Renal cortical epithelial cell (primary cell): ENCODE measurements at places on chromosomes 2 and 18.

DNA sequence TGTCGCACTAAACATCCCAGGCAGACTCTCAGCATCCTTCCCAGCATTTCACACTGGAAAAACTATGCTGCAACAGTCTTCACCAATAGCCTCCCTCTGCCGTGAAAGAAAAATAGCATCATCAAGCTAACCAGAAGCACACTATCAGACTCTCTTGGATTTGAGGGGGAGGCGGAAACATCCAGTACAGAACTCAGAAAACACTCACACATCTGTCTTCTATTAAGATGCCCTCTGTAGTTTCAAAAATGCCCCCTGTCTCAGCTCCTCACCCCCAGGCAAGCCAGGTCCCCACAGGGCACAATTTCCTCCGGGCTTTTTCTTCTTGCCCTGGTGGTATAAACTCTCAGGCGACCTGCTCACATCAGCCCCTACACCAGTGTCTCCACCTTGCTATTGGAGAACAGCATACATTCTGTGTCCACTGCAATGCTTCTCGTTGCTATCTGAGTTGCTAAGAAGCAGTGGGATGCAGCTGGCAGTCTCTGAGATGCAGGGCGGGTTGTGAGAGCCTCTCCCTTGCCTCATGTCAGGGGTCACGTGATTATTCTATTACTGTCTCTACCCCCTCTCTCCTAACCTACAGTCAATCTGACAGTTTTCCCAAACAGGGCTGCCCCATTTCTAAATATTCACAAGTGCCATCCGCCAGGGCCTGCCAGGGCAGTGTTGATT is 189.9 kb downstream of the INO80D start:
- DNase-seq: no peak

DNA sequence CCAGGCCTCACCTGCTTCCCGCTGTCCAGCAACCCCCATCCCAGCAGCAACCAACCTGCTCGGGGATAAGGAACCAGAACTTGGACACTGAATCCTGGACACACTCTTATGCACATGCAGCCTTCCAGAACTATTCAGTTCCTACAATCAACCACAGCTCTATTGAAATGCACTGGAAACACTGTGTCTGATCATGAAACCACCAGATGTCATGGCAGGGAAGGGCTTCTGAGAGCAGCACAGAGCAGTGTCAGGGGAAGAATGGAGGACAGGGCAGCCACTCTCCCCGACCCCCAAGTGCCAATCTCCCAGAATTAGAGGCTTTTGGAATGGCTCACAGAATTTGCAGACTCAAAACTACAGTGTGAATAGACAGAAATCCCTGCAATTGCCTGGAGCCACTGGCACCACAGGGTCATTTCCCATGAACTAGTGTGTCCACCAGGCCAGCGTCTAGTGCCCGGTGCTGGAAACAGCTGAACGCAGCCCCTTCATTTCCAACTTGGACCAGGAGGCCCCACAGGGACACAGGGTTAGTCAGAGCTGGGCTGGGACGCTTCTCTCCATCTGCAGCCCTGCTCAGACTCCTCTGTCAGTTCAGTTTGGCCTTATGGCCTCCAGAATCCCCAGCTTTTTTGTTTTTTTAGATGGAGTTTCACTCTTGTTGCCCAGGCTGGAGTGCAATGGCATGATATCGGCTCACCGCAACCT is 25.5 kb downstream of the MRPL35 start:
- no peak for DNase-seq

DNA sequence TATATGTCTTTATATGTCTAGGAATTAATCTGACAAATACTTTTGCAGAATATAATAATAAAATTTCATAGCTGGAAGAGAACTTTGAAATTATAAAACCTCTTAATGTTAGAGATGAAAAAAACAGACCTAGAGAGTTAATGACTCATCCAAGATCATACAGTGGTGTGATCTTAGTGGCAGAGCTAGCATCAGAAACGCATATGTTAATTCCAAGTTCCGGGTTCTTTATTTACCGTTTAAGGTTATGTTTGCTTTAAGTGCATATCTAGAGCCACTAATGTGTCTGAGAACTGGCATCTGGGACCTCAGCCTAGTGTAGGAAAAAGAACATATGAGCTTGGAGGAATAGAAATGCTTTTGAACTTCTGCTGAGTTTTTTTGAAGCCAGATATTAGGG is 24.3 kb downstream of the CERS6 start:
- DNase-seq: no peak

DNA sequence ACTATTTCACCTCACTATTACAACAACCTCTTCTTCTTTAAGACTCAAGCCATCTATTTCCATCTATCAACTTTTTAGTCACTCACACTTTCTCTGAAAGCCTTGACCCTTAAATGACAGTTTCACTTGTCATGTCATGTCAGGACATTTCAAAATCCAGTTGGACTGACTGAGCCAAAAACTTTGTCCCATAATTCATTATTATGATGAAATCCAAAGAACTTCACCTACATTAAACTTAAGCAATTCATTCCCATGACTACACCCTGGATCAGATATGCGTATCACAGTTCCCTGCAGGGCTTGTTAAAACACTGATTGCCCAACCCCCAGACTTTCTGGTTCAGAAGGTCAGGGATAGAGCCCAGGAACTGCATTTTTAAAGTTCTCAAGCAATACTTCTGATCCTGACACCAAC is 26.5 kb downstream of the LDAH start:
- peak; percentile 67 for DNase-seq

DNA sequence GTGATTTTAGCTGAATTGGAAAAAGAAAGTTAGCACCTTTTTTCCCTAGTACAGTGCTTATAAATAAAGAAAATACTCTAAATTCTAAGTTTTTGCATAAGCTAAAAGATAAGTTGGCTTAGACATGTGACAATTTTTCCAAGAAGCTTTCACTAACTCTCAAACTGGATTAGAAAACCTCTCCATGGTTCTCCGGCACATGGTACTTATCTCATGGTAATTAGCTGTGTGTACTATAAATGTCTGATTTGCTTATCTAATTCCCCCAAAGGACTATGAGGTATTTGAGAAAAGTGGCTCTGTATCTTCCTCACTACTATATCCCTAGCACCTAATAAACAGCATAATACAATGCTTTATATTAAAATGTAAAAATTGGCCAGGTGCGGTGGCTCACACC is 71.1 kb downstream of the ROCK1 start:
- DNase-seq: no peak

- peak; percentile 56 for DNase-seq
Measured at GRCh38 chr2:219277703-219278654, 1.2 kb upstream of the DNAJB2 start.

- DNase-seq: no peak
Measured at GRCh38 chr2:18244845-18245244, 315.6 kb downstream of the RDH14 start.

DNA sequence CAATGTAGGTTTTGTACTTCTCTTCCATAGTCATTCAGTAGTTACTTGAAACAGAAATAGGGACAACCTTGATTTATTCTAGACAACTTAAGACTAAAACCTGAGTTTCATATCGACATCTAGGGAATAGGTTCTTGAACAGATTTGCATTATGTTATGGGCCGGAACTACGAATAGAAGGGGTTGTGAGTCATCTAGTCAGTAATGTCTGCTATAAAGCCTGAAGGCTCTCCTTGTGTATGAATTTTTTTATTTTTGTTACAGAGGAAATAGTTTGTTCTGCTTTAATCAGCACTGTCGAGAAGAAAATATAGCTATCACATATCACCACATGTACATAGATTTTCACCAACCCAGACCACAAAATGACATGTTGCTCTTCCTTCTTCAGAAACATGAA is 17.3 kb upstream of the TRIM43 start:
- DNase-seq: no peak

GRCh38 chr2:197893403-197894177 is 89.2 kb downstream of the PLCL1 start:
- peak; percentile 31 for DNase-seq

- DNase-seq: no peak
Measured at GRCh38 chr2:17813742-17814473, 2.4 kb upstream of the MSGN1 start.

- DNase-seq: no peak
Measured at GRCh38 chr18:34115409-34116081, 109.2 kb downstream of the NOL4 start.

DNA sequence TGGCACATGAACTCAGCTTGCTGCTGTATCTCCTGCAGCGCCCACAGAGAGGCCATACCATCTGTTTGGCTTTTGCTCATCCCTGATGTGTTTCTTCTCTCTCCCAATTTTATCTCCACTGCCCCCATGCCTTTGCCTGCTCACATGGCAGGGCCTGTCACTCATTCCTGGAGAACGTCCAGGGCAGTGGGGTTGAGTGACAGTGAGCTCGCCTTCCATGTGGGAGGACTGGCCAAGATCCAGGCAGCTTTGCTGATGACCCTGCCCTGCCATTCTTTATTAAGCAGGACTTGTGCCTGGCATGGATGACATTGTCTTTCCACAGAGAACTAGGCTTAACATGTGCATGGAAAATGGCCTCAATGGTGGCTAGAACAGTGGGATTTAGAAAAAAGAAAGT is 230.5 kb upstream of the THSD7B start:
- DNase-seq: no peak

- DNase-seq: no peak
Measured at GRCh38 chr2:171237751-171238505, 77.2 kb upstream of the TLK1 start.

GRCh38 chr18:71105994-71106546 is 817.2 kb downstream of the SOCS6 start:
- DNase-seq: no peak

DNA sequence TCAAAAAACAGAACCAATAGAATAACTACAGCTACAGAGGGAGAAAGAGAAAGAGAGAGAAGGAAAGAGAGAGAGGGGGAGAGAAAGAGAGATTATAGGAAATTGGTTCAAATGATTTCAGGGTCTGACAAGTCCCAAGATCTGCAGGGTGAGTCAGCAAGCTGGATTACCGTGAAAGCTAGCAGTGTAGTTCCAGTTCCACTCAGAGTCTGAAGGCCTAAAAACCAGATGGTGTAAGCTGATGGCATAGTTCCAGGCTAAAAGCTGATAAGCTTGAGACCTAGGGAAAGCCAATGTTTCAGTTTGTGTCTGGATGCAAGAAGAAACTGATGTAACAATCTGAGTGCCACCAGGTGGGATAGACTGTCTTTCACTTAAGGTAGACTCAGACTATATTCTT is 397.7 kb downstream of the TRIB2 start:
- DNase-seq: peak; percentile 42

GRCh38 chr2:20449501-20450200 is 2.8 kb downstream of the RHOB start:
- DNase-seq: peak; percentile 42

DNA sequence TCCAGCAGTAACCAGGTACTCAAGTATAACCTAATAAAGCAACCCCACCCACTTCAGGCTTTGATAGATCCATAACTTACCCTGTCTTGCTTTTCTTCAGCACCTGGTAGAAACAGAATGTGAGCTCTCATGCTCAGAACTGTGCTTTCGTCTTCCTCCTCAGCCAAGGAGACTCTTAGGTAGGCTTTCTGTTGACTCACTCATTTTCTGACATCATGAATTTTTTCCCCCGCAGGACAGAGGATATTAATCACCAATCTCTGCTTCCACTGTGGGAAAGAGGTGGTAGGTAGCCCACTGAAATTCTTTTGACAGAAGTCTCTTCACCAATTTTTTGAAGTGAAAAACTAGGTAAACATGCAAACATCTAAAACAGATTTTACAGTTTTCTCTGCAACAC is 241.2 kb upstream of the KCNJ3 start:
- peak; percentile 45 for DNase-seq

DNA sequence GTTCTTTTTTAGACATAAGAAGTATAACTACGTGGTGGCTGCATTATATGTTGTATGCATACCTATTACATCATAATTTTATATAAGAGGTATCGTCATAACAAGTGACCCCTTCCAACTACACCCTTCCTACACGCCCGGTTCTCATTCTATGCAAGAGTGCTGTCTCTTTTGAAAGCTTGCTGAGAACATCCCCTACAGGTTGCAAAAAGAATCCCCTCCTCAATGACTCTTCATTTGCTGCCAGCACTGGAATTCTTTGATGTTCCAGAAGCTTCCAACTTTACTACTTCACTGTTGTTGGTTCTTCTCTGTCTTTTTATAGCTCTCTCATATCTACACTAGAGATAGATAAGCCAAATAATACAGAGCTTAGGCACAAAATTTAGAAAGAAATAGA is 66.4 kb downstream of the CDH7 start:
- no peak for DNase-seq

- no peak for DNase-seq
Measured at GRCh38 chr2:75315436-75315835, 116.1 kb upstream of the TACR1 start.

GRCh38 chr2:61671561-61672315 is 133.6 kb upstream of the XPO1 start:
- DNase-seq: peak; percentile 40

- DNase-seq: no peak
Measured at GRCh38 chr2:9753665-9754531, 89.4 kb upstream of the TAF1B start.

GRCh38 chr2:74010087-74010541 is 25.4 kb downstream of the TET3 start:
- DNase-seq: peak; percentile 44

DNA sequence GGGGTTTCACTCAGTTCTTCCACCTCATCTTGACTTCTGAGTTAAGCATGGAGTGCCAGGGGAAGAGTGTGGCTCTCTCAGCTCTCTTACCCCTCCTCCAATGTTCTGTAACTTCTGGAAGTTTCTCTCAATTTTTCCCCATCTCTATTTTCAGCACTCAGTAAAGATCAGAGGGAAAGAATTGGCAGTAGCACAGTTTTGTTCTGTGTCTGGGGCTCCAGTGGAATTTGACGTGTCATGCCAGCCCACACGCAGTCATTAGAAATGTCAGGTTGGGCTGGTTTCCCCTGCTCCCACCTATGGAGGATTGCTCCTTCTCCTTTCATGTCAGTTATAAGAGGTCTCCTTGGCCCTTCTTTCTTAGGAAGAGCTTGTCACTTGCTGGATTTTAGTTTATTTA is 104.6 kb upstream of the COL3A1 start:
- DNase-seq: no peak

GRCh38 chr2:238238311-238238765 is 1.5 kb downstream of the HES6 start:
- no peak for DNase-seq
